Fibroblast of mammary gland (primary cell): ENCODE measurements at places on chromosomes 11 and 22.
A peak's percentile ranks its signal among the peaks of the same experiment; 100 is the strongest.

- DNase-seq, result no peak
Measured at GRCh38 chr22:50081426-50082196, 3.6 kb downstream of the MLC1 start.

DNA sequence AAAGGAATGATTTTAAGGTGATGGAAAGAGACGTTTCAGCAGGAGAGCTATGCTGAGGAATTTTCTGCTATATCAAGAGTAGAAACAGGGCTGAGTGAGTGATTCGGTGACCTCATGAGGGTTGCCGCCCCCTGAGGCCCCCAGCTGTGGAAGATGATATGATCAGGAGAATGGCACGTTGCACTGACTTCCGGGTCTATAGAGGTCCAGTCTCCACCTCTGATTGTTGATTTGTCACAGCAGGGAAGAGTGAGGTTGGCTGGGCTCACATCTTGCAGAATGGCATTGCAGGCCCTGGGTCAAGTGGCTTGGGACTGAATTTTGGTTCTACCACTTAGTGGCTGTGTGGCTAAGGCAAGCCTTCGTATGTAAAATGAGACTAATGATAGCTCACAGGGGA lies 205.1 kb downstream of the SNX19 start:
- DNase-seq, result no peak

DNA sequence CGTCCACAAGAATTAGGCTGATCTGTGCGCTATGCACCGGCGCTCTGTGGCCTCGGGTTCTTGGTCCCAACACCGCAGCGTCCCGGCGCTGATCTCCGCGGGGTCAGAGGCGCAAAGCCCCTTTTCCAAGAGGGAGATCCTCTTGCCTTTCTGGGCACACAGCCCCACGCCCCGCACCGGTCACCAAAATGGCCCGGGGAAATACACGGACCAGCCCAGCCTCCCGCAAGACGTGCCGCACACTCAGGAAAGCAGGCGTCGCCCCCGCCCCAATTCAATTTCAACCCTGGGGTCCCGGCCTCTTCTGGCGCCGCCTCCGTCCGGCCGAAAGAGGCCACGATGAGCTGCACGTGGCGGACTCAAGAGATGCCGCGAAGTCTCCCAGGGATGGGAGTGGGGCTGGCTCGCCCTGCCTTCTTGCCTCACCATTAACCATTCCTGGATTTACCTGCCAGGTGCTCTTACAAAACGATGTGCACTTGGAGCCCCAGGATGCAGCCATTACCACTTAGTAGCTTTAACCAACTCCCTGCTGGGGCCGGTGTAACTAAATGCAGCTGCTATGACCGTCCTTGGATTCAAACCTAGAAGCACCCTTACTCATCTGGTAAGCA lies 10.5 kb downstream of the PIWIL3 start:
- no peak for DNase-seq

- no peak for DNase-seq
Measured at GRCh38 chr11:31509051-31509428, 382 bp downstream of the IMMP1L start.

DNA sequence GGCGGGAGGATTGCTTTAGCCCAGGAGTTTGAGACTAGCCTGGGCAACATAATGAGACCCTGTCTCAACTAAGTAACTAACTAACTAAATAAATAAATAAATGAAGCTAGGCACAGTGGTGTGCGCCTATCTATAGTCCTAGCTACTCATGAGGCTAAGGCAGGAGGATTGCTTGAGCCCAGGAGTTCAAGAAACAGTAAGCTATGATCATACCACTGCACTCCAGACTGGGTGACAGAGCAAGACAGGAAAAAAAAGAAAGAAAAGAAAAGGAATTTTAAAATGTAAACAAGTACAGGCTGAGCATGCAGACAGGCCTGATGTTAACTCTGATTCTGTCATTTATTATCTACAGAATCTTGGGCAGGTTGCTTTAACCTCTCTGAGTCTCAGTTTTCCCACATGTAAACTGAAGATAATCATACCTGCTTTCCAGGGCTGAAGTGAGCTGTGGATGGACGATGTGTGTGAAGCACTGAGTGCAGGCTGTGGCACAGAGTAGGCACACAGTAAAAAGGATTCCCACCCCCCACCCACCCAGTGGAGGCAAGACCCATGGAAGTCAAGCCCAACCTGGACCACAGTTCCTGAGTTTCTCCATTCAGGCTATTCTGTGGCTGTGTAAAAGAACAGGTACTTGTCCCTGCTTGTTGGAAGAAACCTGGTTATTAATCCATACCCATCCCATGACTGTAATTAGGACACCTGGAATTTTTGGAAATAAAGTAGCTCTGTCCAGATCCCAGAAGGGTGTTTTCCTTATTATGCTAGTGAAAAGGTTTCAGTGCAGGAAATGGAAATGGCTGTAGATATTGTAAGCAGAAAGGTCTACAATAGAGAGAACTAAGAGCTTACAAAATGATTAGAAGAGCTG lies 18.7 kb upstream of the SCUBE2 start:
- no peak for DNase-seq

- DNase-seq, result peak; percentile 80
Measured at GRCh38 chr11:68038718-68039525, at the start of gene TCIRG1. Gene TCIRG1 (plus strand): TSS chr11:68039025. CDS start chr11:68041272, 2,247 bp downstream.

GRCh38 chr11:94090401-94090800 lies 38.2 kb upstream of the PANX1 start:
- DNase-seq, result no peak

- DNase-seq, result peak; percentile 18
Measured at GRCh38 chr22:38080850-38081635, 2.9 kb downstream of the SLC16A8 start.

- no peak for DNase-seq
Measured at GRCh38 chr11:69727266-69727665, 23.4 kb upstream of the FGF19 start.

DNA sequence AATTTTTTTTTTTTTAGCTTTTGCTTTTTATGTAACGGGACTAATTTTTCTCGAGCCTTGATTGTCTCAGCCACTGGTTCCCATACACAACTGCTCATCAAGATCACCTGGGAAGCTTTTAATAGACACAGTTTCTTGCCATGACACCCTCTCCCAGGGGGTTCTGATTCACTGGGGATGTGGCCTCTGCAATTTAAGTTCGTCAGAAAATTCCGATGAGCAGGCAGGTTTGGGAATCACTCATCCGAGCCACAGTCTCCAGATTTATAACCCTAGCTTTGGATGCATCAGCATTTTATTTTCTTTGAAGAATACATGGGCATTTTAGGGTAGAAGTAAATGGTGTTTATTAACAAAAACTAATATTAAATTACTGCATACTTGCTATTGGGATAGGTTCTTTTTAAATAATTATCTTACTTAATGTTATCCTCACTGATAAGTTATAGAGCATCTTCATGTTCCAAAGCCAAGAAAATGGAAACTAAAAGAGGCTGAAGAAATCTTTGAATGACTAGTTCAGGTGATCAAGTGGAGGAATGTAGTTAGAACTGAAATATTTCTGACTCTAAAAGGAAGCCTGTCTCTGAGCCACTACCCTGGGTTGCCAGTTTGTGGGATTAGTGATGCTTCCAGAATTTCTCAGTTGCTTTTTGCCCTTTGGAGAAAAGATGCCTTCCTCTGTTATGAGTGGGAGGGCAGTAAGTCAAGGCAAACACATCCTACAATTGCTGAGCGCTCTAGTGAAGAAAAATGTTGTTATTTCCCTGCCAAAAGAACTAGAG lies 319.0 kb downstream of the DDX10 start:
- DNase-seq, result peak; percentile 80

- peak; percentile 49 for DNase-seq
Measured at GRCh38 chr11:57224537-57224936, 12.5 kb downstream of the APLNR start.

DNA sequence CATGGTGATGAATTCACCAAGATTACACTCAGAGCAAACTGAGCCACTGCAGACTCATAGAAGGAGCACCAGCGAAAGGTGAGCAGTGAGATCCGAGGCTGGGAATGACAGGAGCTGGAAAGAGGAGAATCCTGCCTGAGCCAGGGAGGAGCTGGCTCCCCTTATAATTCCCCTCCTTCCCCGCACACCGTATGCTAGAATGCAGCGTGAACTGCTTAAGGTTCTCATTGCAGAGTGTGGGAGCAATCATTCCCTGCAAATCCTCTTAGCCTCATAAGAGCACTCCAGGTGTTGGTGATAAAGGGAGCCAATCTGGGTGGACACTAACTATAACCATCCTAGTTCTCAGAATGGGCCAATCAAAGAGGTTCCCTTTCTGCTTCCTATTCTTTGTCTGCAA lies 127.6 kb upstream of the TEAD1 start:
- DNase-seq, result no peak

DNA sequence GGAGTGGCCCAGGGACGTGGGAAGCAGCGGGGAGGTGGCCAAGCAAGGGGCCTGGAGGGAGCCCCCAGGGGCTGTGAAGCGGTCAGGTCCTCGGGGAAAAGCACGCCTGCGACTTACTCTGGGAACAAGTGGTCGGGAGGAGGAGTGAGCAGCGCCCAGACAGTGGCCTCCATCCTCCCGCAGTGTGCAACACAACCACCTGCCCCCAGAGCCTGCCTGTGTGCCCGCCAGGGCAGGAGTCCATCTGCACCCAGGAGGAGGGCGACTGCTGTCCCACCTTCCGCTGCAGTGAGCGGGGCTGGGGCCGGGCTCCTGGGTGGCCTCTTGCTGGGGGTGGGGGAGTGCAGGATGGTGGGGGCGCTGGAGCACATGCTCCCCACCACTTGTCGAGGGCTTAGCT lies 35.0 kb downstream of the MUC5B start:
- no peak for DNase-seq

DNA sequence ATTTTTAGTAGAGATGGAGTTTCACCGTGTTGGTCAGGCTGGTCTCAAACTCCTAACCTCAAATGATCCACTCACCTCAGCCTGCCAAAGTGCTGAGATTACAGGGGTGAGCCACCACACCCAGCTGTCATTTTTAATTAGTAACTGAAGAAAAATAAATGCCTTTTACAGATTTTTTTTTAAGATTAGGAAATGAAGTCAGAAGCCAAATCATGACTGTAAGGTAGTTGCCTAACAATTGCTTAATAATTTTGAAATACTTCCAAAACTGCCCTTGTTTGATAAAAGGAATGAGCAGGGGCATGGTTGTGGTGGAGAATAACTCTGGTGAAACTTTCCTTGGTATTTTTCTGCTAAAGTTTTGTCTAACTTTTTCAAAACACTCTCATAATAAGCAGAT lies 98.9 kb upstream of the SLC5A12 start:
- DNase-seq, result peak; percentile 93

DNA sequence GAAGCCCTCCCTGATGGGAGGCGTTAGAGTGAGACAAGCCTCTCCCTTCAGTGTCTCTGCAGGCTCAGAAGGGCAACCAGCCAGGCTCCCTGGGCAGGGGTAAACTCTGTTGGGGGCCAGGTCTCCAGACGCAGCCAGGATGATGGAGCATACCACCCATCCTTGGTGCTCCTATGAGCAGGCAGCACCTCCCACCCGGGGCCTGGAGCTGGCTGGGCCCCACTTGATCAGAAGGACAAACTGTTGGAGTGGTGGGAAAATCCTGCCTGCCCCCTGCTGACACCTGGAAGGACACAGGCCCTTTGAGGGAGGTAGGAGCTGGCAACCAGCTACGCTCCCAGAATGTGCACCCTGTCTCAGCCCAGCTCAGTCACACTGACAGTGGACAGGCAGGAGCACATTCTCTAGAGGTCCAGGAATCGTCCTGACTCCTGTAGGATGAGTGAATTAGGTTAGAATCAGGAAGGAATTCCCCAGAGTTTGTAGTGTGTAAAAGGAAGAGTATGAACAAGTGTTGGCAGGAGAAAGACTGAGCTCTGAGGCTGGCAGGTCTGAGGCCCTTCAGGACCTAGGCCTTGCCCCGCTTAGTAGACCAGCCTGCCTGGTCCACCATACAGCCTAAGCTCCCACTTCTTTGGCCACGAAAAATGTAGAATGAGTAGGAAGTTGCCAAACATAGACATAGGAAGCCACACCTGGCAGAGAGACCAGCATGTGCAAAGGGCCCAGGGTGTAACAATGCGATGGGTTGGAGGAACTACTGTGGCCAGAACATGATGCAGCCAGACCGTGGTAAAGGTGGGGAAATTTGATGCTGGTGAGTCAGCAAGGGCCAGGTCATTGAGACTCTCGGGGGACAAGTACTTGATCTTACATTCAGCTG lies 19.1 kb downstream of the ARHGEF17 start:
- peak; percentile 84 for DNase-seq

DNA sequence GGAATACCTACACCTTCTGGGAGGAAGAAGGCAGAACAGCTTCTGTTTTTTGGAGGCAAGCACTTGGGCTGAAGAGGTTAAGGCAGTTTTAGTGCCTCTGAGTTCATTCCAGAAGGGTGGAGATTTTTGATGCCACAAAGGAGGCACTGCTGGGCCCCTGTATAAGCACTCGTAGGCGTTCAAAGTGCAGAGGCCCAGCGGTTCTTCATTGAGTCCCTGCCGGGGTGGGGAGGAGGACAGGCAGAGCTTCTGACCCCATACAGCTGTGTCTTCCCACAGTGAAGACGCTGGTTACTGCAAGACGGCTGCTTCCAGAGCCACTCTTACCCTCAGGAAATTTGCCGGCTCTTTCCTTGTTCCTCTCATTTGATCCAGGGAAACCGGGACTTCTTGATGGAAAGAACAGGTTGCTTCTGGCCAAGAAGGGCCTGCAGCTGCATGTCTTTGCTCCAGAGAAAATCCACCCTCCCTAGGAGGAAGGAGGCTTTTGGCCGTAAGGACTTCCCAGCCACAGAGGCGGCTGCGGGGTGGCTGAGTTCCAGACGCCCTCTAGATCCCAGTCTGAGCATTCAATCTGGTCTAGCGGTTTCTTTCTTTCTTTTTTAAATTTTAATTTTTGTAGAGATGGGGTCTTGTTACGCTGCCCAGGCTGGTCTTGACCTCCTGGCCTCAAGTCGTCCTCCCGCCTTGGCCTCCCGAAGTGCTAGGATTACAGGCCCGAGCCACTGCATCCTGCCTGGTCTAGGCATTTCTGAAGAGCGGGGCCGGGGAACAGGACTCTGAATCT lies 9.4 kb downstream of the ADAMTS15 start:
- DNase-seq, result no peak

DNA sequence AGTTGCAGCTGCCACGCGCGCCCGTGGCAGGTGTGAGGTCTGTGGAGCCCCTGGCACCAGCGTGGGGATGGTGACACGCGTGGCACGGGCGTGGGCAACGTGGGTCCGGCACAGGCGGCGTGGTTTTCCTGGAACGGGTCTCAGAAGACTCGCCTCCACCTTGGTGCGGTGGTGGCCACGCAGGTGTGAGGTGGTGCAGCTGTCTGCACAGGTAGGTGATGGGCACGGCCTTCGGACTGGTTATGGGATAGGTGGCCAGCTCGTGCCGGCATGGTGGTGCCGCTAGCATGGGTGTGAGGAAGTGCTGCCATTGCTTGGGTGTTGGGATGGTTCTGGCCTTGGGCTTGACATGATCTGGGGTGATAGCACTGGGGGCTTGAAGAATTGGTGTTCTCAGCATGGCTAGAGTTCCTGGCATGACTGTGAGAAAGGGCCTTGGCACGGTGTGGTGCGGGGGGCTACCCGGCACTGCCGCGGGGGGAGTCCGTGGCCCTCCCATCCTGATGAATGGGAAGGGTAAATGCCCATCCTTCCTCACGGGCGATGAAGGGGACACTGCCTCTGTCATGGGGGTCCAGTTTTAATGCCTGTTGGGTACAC lies 531 bp downstream of the DAGLA start:
- DNase-seq, result no peak

GRCh38 chr11:15819679-15820286 lies 536.6 kb downstream of the SOX6 start:
- DNase-seq, result peak; percentile 37
